ENCODE measurements at places on chromosomes 3 and 15.
A peak's percentile ranks its signal among the peaks of the same experiment; 100 is the strongest.

- peak; percentile 41 for DNase-seq
These were observed 563 bp downstream of the PXYLP1 start for GRCh38 chr3:141231952-141232823.

- DNase-seq, result no peak
These were observed 105.9 kb upstream of the AGBL1 start for GRCh38 chr15:85973584-85974347.

GRCh38 chr3:71581457-71582035 lies 2.0 kb downstream of the FOXP1 start:
- DNase-seq, result peak; percentile 54

GRCh38 chr3:22419261-22419660 lies 668.3 kb upstream of the ZNF385D start:
- DNase-seq, result no peak

- DNase-seq, result no peak
These were observed 39.5 kb upstream of the FMN1 start for GRCh38 chr15:33234020-33234461.

DNA sequence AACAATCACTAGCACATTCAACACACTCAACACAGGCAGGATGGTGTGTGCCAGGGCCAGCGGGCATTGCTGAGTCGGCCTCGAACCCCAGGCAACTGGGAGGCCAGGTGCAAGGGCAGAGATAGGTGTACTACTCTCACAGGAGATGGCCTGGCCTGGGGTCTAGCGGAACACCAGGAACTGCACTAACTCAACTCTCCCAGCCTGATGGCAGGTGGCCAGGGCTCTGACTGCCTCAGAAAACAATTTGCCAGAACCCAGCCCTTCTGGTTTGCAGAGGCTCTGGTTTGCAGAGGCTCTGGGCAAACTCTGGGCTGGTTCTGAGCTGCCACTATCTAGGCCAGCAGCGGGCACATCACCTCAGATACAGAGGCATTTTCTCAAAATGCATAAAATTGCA lies 229.2 kb upstream of the CHRNA7 start:
- peak; percentile 33 for DNase-seq

DNA sequence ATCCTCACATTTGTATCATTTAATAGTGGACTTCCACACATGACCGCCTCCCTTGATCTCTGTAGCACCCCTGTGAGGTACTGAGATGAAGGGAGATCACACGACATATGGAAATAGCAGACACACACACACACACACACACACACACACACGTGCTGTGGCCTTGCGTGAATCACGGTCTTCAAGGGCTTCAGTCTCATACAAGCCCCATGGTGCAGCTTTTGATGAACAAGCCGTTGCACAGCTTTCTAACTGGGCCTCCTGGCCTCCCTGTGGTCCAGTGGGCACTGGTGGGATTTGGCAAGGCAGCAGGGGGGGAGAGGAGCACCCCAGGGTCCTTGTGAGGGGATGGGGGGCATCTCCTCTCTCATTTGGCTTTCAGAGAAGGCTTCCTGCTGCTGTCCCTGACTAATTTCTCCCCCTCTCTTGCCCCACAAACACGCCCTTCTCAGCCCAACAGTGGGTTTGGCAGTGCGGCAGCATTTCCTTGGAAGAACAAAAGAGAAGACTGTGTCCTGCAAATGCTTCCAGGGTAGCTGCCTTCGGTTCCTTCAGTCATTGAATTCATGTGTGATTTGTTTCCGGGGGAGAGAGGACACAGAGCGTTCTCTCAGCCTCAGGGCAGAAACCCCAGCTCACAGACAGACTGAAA lies 98.7 kb downstream of the SMAD6 start:
- DNase-seq, result no peak

- DNase-seq, result no peak
These were observed 17.5 kb upstream of the GOLGA8J start for GRCh38 chr15:30065025-30065801.

GRCh38 chr3:38314764-38315487 lies 31.7 kb upstream of the XYLB start:
- DNase-seq, result no peak

DNA sequence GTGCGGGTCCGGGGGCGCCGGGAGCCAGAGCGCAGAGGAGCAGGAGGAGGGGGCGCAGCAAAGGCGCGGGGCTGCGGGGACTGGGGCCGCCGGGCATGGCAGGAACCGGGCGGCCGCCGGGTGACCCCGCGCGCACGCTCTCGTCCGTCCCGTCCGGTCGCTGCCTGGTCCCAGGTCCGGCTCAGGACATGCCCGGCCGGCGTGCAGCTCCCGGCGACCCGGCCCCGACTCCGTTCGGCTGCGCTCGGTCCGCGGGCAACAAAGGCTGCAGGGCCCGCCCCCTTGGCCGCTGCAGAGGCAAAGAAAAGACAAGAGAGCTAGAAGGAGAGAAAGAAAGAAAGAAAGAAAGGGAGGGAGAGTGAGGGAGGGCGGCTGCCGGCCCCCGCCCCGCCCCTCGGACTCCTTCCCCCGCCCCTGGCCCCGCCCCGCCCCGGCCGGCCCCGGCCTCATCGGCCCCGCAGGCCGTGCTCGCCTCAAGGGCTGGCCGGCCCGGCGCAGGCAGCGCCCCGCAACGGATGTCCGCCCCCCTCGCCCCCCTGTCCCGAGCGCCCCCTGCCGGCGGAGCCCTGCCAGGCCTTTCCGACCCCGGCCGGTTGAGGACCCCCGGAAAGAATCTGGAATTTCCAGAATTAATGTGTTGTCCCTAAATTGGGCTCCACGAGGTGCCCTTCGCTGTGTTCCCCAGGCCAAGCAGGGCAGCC lies at the start of gene ADAMTS7:
ADAMTS7 (minus strand) TSS at position 341 of the 701 bp plus-strand sequence; CDS start at position 97, 244 bp downstream.
- peak; percentile 83 for DNase-seq

DNA sequence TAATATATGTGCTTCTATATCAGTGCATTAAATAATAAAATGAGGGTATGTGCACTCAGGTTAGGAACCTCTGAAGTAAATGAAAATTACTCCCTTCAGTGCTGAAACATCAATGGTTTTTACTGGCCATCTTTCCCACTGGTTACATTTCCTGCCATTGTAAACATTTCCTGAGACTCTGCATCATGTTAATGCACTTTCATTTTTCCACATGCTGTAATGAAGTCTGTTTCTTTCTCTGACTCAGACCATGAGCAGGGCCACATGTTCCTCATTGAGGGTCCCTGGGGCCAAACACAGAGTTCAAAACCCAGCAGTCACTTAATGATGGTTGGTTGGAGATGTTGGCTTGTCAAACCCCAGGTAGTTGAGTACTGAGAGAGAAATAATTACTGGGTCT lies 15.3 kb downstream of the FAM3D start:
- DNase-seq, result no peak

- no peak for DNase-seq
These were observed 73.9 kb upstream of the TMEM108 start for GRCh38 chr3:132964266-132964665.

All from left cardiac atrium (tissue), 4 donors.